Spleen (tissue), 13 donors: ENCODE measurements at places on chromosomes 3 and 15. TPM values are rescaled to one million over a fixed set of nuclear protein-coding genes. Genes with fewer than 3 reads are reported as not detected.

- no peaks in the 10 kb centered on the region for H3K27me3 ChIP-seq
- no peak for DNase-seq
- H3K4me1 ChIP-seq: peaks cover 64% of the 10 kb centered on the region
- peak overlapping the region; percentile 29 for H3K27ac ChIP-seq
Observed at GRCh38 chr3:52280050-52280461, 1.6 kb upstream of the WDR82 start.

DNA sequence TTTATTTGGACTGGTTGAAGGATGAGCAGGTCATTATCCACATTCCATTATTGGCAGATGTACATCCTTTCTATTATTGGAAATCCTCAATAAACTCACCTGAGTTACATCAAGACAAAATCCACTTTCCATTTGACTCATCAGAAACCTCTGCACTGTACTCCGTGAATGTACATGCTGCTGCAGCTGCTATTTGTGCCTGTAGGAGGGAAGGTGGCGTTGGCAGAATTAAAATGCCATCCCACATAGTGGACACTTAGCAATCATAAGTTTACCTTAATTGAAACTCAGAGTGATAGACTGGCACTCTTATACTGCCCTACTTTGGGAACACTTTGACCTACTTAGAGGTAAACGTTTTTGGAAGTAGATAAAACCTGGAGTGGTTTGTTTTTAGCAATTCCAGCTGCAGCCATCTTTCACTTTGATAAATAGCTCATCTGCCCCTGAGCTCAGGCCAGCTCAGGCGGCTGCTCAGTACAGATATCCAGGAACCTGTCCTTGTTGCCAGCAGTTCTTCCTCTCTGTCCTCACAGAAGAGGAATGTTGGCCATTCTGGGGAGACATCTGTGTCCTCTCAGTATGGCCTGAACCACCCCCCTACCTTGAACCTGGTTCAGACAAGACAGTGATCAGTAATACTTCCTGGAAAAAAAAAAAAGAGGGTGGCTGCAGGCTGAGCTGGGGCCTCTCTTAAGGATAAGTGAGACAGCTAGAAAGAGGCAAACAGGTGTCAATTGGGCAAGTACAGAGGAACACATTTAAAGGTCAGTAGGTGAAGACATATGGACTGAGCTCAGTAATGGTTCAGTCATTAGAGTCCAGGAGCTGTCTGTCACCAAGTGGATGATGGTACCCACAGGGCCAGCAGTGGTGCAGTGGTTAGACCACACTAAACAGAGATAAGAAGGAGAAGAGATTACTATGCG lies 153.4 kb upstream of the UMPS start:
- no peak overlapping the region for H3K27ac ChIP-seq
- H3K4me3 ChIP-seq: no peak overlapping the region
- no peaks in the 10 kb centered on the region for H3K36me3 ChIP-seq
- no peaks in the 10 kb centered on the region for H3K27me3 ChIP-seq
- peaks cover 9% of the 10 kb centered on the region for H3K4me1 ChIP-seq
- no peak for DNase-seq

DNA sequence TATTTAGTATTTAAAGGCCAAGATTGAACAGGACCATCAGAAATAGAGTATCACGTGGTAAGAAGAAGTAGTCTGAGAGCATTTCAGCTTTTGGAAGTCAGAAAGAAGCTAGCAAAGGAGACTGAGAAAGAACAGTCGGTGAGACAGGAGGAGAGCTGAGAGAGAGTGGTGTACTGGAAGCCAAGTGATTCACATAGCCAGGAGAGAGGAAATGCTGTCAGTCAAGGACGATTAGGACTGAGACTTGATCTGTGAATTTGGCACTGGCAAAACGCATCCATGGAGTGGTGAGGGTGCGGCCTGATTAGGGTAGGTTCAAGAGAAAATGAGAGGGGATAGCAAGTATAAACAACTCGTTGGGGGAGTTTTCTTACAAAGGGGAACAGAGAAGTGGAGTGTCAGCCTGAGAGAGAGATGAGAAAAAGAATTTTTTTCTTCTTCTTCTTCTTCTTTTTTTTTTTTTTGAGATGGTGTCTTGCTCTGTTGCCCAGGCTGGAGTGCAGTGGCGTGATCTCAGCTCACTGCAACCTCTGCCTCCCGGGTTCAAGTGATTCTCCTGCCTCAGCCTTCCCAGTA lies 44.9 kb downstream of the CHD2 start:
- no peak for DNase-seq
- H3K36me3 ChIP-seq: peaks cover 98% of the 10 kb centered on the region
- H3K27me3 ChIP-seq: no peaks in the 10 kb centered on the region

DNA sequence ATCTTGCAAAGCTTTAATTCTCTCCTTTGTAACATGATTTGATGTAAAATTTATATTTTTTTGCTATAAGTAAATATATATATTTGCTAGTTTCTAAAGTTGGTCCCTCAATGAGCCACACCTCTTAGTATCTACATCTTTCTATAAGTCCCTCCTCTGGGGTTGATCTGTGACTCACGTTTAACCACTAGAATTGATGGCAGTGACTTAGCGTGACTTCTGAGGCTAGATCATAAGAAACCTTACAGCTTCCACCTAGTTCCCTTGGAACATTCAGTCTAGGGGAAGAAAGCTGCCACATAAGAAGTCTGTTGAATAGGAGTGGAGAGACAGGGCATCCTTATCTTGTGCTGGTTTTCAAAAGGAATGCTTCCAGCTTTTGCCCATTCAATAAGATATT lies 56.6 kb upstream of the TNIK start:
- H3K27me3 ChIP-seq: no peaks in the 10 kb centered on the region
- DNase-seq: no peak
- H3K4me3 ChIP-seq: no peak overlapping the region
- no peaks in the 10 kb centered on the region for H3K4me1 ChIP-seq

DNA sequence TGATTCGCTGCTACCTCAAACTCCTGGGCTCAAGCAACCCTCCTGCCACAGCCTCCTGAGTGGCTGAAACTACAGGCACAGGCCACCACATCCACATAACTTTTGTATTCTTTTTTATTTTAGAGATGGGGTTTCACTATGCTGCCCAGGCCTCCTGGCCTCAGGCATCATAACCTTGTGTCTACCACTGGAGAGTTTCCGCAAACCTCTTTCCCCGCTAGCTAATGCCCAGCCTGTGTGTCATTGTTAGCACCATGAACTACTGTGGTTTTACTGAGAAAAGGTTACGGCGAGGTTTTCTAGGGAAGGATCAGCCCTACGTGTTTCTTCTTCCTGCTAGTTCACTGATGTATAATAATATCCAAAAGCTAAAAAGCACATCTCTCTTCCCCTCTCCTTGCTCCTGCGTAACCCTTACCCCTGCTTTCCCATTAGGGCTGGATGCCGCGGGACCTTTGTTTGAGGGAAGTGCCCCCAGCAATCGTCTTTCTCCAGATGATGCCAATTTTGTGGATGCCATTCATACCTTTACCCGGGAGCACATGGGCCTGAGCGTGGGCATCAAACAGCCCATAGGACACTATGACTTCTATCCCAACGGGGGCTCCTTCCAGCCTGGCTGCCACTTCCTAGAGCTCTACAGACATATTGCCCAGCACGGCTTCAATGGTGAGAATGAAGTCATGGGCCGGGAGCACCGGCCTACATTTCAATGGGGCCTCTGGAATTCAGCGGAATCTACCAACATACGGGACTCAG lies 113.7 kb downstream of the LIPC start:
- no peak for DNase-seq
- no peaks in the 10 kb centered on the region for H3K36me3 ChIP-seq
- no peaks in the 10 kb centered on the region for H3K27me3 ChIP-seq
- no peak overlapping the region for H3K4me3 ChIP-seq
- peak overlapping the region; percentile 68 for H3K27ac ChIP-seq

DNA sequence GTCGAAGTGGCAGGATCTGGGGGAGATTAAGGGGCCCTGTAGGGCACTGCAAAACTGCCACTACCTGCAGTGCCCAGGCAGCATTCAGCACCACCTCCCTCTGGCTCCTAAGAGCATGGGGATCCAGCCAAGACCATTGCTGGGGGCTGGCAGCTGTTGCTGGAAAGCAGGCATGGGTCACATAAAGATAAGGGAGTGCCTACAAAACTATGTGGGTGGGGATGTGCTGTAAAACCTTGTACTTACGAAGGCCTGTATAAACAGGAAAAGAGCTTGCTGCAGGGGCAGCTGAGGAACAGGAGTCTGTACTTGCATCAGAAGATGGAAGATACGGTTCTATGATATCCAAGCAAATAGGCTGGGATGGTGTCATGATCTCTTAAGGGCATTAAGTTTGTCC lies 27.1 kb downstream of the IL20RB start:
- no peak overlapping the region for H3K27ac ChIP-seq
- no peaks in the 10 kb centered on the region for H3K4me1 ChIP-seq
- no peak for DNase-seq

DNA sequence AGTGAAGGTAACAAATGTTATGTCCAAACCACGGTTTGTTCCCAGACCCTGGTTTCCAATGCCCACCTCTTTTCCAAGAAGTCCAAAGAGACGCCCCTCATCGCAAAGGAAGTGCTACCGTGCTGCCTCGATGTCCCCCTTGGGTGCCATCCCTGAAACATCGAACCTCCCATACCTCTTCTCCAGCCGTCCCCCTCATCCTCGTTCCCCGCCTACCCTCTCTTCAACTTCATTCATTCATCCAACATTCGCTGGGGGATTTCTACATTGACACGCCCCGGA lies 467 bp downstream of the TIPIN start:
- H3K27ac ChIP-seq: peak overlapping the region; percentile 54
- H3K4me3 ChIP-seq: peak overlapping the region; percentile 64
- no peaks in the 10 kb centered on the region for H3K27me3 ChIP-seq
- no peak for DNase-seq
- peaks cover 14% of the 10 kb centered on the region for H3K4me1 ChIP-seq

DNA sequence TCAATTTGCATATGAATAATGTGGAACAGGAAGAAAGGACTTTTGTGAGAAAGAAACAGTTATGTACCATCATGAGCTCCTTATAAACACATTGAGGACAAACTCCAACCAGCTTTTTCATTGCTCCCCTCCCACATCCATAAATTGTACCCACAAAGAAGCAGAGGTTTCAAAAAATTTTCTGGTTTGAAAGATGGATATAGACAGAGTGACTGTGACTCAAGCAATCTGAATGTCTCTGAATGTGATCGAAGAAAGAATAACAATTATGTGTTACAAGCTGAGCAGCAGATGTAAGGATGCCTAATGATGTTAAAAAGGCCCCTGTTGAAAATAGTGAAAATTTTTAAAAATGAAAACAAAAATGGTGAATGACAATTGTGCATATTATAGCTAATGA lies 127.4 kb downstream of the TFG start:
- DNase-seq: no peak
- no peaks in the 10 kb centered on the region for H3K4me1 ChIP-seq
- no peaks in the 10 kb centered on the region for H3K36me3 ChIP-seq

DNA sequence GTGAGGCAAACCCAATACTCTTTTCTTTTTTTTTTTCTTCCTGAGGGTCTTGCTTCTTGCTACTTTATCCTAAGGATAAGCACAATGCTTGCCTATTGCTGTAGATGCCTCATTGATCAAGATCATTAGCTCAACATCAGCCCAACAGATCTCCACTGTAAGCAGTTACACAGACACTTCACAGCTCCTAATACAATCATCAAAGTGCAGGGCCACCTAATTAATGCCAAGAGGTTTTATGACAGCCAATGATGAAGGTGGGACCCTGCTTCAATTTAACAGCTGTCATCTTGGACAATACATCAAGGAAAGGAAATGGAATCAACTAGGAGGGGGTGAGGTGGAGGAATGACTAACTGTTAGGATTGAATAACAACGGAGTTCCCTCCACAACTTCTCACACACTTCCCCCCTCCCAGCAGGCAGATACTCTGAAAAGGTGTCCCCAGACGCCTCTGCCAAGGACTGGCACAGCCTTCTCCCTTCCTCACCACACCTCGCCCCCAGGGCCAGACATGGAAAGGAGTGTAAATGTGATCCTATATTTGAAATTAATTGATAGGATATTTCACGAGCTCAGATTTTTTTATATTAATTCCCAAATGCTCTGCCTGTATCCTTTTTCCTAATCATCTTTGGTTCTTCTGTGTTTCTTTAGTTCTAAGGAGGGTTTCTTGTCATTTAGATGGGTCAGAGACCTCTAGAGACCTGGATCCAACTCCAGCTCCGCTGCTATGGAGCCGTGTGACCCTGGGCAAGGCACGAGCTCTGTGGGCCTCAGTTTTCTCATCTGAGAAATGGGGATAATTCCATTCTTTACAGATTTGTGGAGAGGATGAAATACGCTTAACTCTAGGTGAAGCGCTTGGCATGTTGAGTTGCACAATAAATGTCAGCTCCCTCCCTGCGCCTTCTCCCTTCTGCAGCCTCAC lies 1.2 kb downstream of the DCLK3 start:
- no peak overlapping the region for H3K4me3 ChIP-seq
- no peaks in the 10 kb centered on the region for H3K27me3 ChIP-seq
- H3K27ac ChIP-seq: no peak overlapping the region

PARP15 gene
- 66.5 TPM for polyA plus RNA-seq

PCYT1A gene
- polyA plus RNA-seq: 27.1 TPM

GRCh38 chr3:192902549-192902948 lies 15.1 kb downstream of the MB21D2 start:
- no peak for DNase-seq
- H3K36me3 ChIP-seq: no peaks in the 10 kb centered on the region
- no peaks in the 10 kb centered on the region for H3K4me1 ChIP-seq
- no peak overlapping the region for H3K4me3 ChIP-seq
- no peak overlapping the region for H3K27ac ChIP-seq

- no peak overlapping the region for H3K27ac ChIP-seq
- H3K4me3 ChIP-seq: no peak overlapping the region
- H3K27me3 ChIP-seq: no peaks in the 10 kb centered on the region
- DNase-seq: no peak
- no peaks in the 10 kb centered on the region for H3K36me3 ChIP-seq
Observed at GRCh38 chr15:47998619-47999019, 122.2 kb upstream of the SLC24A5 start.

DAZL gene
- 0.14 TPM for polyA plus RNA-seq

GUCA1C gene
- polyA plus RNA-seq: not detected

DNA sequence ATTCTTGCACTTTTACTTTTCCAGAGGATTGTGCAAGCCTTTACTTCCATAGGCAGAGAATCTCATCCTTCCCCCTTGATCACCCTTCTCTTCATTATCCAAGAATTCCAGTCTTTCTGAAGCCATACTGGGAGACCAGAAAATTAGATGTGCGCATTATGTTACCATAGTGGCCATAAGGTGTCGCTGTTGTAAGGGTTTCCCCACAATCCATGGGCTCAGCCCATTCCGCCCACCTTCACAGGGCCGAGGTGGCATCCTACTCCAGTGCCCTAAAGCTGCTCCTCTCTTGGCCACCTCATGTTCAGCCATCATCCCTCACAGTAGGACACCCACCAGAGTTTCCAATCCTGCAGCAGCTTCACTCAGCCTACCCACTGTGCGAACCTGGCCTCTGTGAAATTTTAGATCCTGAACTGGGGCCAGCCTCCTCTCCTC lies 35.0 kb downstream of the CTSH start:
- H3K27me3 ChIP-seq: no peaks in the 10 kb centered on the region
- no peak overlapping the region for H3K4me3 ChIP-seq
- H3K27ac ChIP-seq: no peak overlapping the region
- H3K4me1 ChIP-seq: peaks cover 98% of the 10 kb centered on the region
- no peak for DNase-seq
